Epithelial cell of esophagus (primary cell): ENCODE measurements at places on chromosomes 2 and 18.

DNA sequence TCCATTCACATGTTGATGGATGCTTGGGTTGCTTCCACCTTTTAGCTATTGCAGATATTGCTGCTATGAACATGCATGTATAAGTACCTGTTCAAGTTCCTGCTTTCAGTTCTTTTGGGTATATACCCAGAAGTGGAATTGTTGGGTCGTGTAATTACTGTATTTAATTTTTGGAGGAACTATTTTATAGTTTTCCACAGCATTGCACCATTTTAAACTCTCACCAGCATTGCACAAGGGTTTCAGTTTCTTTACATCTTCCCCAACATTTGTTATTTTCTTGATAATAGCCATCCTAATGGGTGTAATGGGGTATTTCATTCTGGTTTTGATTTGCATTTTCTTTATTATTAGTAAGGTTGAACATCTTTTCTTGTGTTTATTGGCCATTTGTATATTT lies 16.0 kb downstream of the ACTR3 start:
- no peak for DNase-seq

DNA sequence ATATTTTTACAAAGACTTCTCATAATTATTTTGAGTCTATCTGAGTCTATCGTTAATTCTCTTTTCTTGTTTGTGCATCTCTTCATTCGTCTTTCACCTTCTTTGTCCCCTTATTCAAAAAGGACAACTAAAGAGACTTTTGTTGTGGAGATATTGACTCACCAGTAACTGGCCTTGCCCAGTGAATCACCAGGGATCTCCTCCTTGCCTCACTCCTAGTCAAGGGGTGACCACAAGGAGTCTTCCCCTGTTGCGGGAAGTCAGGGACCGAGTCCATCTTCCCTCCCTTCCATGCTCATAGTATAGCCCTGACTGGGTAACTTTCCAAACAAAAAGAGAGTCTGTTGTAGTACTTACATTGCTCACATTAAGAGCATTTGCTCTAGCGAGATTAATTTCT lies 158.9 kb downstream of the NEB start:
- peak; percentile 52 for DNase-seq

DNA sequence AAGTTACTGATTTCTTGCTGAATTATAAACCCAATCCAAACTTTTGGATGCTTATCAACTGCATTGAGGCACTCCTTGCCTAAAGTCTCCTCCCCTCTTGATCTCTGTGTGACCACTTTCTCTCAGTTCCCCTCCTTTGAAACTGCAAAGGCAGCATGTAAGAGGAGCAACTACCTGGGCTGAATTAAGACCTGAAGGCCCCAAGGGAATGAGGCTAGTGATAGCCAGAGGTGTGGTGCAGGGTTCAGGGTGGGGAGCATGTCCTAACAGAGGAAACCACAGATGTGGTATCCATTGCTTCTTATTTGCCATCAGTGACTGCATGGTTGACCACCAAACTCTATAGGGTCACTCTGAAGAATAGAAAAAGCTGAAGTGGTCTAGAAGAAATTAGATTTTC lies 557.9 kb downstream of the TNS1 start:
- no peak for DNase-seq

- DNase-seq = no peak
Measured at GRCh38 chr2:950080-950966, at the start of gene SNTG2. SNTG2 (plus strand) TSS chr2:950849; CDS start chr2:950997, 148 bp downstream.

DNA sequence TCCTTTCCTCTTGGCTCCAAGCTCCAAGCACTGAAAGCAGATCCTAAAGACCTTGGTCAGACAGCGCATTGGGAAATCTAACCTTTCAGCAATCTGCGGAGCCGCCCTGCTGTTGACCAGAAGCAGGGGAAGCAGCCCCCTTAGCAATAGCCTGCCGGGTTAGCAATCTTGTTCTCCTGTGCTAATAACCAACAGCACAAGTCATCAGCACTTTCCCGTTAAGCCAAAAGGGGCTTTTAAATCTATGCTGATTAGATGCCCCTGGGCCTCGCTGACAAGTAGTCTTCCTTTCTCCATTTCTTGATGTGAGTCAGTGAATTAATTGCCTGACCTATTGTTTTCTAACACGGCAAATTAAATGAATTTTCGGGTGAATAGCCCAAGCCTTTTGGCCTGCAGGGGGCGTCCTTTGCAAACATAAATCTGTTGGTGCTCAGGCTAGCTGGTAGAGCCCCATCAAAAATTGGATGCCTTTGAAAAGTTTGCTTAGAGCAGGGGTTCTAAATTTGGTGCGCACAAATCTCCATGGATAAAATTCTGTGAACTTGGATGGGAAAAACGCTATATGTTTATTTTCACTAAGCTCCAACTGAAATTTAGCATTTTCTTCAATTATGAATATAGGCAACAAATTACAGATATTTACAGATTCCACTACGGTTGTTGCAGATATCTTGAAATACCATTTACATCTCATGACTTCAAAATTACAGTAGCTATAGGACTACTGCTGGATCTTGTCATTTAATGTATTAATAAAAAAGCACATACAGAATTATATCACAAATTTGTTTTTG lies 24.6 kb downstream of the MAIP1 start:
- DNase-seq = peak; percentile 79

DNA sequence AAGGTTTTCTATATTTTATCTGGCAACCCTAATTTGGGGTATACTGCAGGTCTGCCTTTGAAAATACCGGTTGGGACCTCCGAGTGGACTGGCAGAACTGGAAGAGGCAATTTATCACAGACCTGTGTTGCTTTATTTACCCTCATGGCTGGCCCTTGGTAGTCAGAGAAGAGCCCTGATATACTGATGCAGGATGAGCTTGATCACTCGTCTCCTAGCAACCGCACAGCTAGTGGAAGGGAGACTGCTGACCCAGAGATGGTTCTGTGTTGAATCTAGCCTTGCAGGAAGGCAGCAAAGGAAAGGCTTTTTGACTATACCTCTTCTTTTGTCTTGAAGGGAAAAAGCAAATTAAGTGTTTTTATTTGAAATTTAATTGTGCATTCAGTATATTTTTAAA lies 154.7 kb downstream of the EML6 start:
- no peak for DNase-seq

DNA sequence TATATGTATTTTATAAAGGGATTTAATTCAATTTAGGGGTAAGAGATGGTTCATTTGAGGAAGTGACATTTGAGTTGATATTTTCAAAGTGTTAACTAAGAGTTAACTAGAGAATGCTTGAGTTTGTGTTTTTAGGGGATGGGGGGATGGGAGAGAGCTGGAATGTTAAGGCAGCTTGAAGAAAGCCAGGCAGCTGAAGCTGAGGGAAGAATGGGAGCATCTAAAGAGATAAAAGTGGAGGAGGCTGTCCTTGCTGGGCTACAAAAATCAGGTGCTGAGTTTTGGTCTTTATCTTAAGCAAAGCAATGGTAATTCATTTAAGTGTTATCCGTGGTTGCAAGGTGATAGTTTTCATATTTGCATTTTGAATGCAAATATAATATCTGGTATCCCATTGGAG lies 9.2 kb downstream of the CHST9 start:
- DNase-seq = no peak

DNA sequence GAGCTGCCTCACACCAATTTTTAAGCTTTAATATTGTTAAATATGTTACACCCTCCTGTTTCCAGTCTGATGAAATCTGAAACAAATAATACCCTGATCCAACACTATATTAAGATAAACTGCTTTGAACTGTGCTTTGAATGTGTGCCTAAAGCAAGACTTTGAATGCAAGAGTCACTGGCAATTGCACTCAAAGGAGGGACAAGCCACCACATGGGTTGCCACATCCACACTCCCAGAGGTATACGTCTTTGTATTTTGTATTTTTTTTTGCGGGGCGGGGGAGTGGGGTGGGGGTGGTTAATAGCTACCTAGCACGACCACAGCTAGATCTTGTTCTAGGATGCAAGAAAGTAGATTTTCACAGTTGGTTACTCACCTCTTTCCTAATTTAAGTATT lies 1.8 kb upstream of the ZEB2 start:
- no peak for DNase-seq

DNA sequence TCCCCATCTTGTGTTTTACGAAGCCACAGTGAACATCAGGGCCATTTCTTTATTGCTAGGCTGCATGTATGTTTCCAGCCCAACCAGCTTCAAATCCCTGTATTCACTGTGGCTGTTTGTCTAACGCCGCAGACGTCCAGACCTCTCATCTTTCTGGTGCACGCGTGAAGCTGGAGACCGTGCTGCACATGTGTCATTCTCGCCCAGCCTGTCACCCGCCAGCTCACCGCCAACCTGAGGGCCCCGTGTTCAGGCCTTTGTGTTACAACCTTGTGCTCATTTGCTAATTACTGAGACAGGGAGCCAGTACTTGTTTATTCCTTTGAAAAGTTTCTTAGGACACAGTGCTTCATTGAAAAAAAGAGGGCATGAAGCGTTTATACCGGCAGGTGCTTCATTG lies 21.4 kb downstream of the SALL3 start:
- DNase-seq = no peak

GRCh38 chr2:146227152-146228019 lies 1617.4 kb upstream of the ACVR2A start:
- DNase-seq = no peak

GRCh38 chr18:37514953-37515352 lies 50.6 kb downstream of the CELF4 start:
- no peak for DNase-seq
